ENCODE measurements at places on chromosomes 12 and 14.

- DNase-seq: no peak
These were observed 68.9 kb downstream of the NCOR2 start for GRCh38 chr12:124498275-124499189.

GRCh38 chr14:101047326-101047725 is 143.8 kb upstream of the RTL1 start:
- no peak for DNase-seq

DNA sequence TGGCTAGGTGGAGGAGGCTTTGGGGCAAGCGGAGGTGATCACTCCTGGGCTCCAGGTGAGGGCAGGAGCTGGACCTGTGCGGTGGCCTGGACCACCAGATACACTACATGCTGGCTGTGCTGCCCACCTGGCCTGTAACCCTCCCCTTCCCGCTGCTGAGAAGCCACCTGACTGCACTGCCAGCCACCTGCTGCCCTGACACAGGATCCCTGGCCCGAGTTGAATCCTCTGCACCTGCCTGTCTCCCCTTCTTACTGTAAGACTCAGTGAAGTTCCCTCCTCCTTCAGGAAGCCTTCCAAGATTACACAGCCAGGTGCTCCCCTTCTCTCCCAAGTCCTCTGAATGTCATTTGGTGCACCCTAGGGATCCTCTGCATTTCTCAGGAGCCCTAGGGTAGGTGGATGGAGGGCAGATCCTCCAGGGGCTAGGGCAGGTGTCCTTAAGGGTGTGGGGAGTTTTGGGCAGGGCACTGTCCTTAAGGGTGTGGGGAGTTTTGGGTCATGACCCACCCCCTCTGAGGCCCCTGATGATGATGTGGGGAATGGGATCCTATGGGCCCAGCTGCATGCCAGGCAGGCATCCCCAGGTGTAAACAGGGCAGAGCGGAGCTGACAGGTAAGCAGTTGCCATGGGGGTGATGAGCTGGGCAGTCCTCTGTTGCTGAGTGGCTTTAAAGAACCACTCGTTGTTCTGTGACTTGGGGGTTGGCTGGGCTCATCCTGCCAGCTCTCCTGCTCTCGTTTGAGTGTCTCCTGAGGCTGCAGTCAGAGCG is 6.7 kb upstream of the MTA1 start:
- DNase-seq: no peak

DNA sequence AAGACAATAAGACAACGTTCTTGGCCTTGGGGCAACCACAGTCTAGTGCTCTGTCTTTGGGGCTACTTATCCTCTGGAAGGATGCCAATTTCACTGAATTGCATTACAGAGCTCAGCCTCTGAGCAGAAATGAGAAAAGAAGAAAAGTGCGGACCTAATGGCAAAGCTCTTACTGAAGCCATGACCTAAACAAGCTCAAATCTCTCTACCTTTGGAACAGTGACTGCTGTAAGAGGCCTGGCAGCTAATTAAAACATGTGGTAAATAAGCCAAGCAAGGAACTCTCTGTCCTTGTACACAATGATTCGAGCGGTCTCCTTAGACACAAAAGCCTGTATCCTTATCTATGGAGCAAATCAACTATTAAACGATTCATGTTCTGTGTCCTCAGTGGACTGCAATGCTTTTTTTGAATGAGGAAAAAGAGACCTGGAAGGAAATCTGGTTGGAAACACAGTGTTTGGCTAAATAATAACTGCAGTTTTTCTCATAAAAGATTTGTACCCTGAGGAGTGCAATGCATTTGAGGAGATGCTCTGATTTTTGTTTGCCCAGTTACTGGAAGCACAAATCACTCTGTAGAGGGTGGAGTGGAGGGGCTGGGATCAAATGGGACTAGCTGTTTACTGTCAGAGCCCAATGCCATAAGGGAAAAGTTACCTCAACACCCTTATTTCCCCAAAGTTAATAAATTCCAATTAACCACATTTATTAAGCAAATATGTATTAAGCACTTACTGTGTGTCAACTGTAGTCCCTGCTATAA is 113.9 kb downstream of the NDUFA12 start:
- DNase-seq: no peak

- no peak for DNase-seq
These were observed 21.7 kb downstream of the NEUROD4 start for GRCh38 chr12:55041345-55042055.

Data from CD4-positive, alpha-beta T cell treated with Interleukin-15 for 1 hour (primary cell).